ENCODE measurements at places on chromosomes 16 and 17. TPM values are rescaled to one million over a fixed set of nuclear protein-coding genes. Genes with fewer than 3 reads are reported as not detected.

GRCh38 chr17:67376737-67377487, at the start of gene PITPNC1:
Gene PITPNC1 (plus strand): TSS chr17:67377281.
- peak; percentile 68 for DNase-seq

GRCh38 chr17:5635949-5636348, 51.6 kb upstream of the NLRP1 start:
- DNase-seq, result no peak

GRCh38 chr17:50424996-50425681, 879 bp upstream of the ACSF2 start:
- DNase-seq, result no peak

GRCh38 chr16:81266680-81267095, 28.2 kb downstream of the BCO1 start:
- DNase-seq, result no peak

DNA sequence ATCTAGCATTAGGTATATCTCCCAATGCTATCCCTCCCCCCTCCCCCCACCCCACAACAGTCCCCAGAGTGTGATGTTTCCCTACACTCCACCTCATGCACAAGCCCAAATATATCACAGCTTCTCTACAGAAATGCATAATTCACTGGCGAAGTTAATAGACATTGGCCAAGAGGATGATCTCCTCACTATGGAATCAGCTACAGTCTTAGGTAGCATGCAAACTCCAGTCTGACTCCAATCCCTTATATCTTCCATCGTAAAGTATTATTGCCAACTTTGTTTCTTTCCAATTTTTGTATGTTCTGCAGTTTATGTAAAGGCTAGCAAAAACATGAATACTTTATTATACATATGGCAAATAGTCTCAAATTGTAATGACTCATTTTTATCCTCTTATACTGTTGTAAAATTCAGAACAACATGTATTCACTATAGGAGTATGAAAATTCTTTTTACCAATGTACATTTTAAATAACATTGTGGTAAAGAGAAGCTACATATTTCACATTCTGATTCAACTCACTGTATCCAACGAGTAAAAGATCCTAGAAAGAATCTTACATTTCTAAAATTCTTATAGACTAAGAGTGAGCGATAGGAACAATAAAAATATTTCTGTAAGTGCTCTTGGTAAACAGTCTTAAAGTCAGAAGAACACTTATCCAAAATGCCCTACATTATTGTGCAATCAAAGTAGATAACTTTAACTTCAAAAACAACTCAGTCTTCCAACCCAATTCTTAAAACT, 871 bp downstream of the ABCA8 start:
- no peak for DNase-seq

DNA sequence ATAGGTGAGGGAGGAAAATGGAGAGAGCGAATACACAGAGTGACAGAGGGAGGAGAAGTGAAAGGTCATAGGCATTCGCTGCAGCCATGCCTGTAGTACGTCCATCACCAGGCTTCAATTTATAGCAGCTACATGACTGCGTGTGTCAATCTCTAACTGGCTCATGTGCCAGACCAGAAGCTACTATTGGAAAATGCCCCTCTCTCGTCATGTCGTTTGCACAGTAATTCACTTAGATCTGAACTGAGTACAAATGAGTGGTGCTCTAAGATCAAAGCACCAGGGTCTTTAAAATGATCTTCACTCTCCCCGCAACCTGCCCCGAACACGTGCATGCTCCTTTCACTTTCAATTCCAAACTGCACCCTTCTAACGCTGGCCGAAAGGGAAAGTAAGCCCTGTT, 51.3 kb downstream of the ADCY9 start:
- DNase-seq, result no peak

TMEM98 gene
- total RNA-seq, result 29.3 TPM
